Stimulated activated CD8-positive, alpha-beta memory T cell treated with anti-CD3 and anti-CD28 coated beads, Interleukin-12 subunit alpha, Interleukin-12 subunit beta, amount 100 ng/mL, for 1 hour (primary cell): ENCODE measurements at places on chromosomes 12 and 14.

GRCh38 chr14:77052281-77053044, 24.0 kb upstream of the IRF2BPL start:
- DNase-seq, result no peak

DNA sequence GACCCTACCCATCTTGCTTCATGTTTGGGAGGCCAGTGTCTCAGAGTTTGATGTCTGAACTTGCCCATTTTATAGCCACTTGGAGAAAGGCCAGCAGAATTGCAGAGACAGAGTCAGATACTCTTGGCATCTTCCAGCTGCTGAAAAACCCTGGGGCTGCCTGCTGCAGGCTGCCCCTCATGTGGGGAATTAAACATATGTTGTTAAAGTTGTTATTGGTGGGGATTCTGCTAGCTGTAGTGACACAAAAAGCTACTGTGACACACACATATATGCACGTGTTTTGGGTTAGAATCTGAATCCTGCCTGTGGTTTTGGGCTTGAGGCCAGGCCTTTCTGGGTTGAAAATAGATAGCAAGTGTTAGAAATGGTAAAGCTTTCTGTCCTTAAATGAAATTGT, 1288.4 kb downstream of the AACS start:
- DNase-seq, result no peak

DNA sequence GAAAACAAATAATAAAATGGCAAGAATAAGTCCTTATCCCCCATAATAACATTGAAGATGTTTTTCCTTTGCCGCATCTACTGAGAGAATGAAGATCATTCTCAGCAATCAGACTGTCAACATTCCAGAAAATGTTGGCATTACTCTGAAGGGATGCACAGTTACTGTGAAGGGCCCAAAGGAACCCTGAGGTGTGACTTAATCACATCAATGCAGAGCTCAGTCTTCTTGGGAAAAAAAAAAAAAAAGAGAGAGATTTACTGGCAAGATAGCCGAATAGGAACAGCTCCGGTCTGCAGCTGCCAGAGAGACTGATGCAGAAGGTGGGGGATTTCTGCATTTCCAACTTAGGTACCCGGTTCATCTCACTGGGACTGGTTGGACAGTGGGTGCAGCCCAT, 41.3 kb upstream of the OR6J1 start:
- no peak for DNase-seq

DNA sequence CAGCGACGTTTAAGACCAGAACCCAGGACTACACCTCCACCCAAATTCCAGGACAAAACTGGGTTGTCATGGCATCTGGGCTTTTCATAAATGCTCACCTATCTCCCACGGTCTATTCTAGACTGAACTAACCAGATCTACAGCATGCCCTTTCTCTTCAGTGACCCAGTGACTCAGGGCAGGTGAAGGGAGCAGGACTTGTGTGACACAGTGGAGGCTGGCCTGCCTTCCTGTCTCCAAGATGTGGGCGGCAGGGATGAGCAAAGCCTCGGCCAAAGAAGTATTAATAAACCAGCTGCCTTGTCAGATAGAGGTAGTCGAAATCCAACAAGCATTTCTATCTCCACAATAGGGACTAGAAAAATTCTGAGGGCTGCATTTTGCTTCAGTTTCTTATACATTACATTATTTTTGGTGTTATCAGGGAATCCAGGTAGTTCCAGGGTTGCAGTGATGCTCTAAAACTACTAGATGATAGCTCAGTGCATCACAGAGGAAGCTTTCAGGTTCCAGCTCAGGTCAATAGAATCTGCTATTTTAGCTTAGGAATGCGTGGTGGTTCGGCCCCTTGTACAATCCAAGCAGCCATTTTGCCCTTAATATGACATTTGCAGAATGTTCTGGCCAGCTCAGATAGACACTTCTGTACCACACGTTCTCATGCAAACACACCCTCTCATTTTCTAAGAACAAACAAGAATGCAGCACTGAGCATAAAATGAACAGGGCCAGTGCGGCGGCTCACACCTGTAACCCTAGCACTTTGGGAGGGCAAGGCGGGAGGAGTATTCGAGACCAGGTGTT, 4.2 kb upstream of the GLRX5 start:
- DNase-seq, result no peak

DNA sequence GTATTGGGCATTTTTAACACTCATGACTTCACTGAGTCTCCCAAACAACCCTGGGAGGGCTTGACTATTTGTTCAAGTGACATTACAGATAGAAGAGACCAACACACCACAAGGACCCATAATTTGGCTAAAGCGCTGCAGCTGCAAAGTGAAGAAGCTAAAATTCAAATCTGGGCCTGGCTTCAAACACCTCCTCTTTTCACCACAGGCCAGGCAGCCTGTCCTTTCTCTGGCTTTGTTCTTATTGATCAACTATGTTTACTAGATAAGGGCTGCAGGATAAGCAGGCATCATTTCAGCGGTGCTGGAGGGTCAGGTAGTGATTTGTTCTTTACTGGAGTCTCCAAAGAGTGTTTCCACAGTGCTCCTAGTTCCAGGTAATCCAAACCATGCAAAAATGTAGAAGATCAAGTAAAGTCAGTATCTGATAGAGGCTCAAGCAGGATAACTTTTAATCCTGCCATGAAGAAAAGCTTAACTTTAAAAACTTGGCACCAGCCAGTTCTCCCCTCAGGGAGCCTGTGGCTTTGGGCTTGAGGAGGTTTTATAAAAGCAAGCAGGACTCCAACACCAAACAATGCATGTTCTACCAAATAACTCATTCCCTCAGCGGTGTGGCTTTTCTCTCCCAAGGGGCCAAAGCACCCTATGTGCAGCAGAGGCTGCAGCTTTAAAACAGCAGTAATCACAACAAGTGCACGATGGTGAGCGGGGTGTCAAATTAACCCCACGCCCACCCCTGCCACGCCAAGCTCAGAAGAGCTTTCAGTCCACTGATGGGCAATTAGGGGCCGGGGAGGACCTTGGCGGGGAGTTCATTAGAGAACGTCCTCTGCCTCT, 16.8 kb downstream of the CLMN start:
- DNase-seq, result no peak

- DNase-seq, result no peak
These were observed 8.5 kb upstream of the SERPINA5 start for GRCh38 chr14:94572637-94573303.

- no peak for DNase-seq
These were observed 23.7 kb upstream of the UBC start for GRCh38 chr12:124938108-124938507.

DNA sequence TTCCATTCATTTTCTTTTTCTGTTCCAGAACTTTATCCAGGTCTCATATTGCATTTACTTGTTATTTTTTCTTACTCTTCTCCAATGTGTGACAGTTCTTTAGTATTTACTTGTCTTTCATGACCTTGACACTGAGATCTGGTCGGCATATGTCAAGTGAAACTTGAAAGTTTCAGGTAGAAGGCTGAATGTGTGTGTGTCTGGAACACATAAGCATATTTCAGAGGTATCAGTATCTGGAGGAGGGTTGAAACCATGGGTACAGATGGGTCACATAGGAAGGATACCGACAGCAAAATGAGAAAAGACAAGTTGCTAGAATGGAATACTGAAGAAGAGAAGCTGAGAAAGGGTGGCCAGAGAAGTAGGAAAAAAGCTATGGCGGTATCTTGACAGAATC, 22.5 kb upstream of the PTGDR start:
- no peak for DNase-seq

DNA sequence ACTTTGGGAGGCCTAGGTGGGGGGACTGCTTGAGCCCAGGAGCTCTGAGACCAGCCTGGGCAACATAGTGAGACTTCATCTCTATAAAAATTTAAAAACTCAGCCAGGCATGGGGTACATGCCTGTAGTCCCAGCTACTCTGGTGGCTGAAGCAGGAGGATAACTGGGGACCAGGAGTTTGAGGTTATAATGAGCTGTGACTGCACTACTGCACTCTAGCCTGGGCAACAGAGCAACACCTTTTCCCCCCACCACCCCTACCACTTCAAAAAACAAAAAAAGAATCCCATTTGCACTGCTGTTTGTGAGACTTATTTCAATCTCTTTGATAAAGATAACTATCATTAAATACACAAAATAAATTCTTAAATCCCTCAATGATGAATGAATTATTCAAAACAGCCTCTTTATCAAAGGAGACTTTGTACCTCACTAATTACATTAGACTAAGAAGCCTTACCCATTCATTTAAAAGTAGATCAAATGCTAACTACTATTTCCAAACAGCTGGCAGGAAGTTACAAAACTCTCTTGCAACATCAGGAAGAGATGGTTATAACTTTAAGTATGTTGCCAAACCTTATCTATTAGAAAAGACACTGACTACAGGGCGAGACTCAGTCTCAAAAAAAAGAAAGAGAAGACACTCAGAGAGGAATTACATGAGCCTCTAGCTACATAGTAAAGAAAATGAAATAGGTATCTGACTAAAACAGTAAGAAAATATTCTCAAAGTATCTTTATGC, 14.7 kb downstream of the BLTP3B start:
- no peak for DNase-seq

GRCh38 chr14:58705066-58705465, 67.3 kb downstream of the DACT1 start:
- DNase-seq, result no peak

GRCh38 chr12:130219929-130220705, 57.9 kb downstream of the FZD10 start:
- no peak for DNase-seq

- no peak for DNase-seq
These were observed 45.6 kb downstream of the STAB2 start for GRCh38 chr12:103632554-103633216.

DNA sequence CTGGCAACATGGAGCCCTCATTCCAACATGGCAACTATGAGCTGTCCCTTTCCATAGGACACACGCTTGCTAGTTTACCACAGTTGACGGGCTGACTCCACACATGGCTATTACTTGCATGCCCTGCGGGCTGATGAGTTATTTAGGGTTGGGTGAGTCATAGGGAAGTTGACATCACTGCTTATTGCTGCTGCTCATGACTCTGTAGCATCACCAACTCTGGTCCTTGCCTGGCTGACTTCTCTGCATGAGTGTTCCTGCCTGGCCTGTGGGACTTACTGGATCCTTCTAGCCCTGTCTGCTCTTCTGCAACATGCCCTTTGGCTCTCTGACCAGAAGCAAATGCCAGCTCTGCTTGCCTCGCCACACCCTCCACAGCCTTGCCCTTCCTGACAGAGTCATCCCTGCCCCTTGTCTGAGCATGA, 199.5 kb downstream of the ANO6 start:
- DNase-seq, result no peak
